SK-N-SH treated with all-trans-retinoic acid at 6 μM for 48 hours (cell line): ENCODE measurements at places on chromosomes 2 and 18.

DNA sequence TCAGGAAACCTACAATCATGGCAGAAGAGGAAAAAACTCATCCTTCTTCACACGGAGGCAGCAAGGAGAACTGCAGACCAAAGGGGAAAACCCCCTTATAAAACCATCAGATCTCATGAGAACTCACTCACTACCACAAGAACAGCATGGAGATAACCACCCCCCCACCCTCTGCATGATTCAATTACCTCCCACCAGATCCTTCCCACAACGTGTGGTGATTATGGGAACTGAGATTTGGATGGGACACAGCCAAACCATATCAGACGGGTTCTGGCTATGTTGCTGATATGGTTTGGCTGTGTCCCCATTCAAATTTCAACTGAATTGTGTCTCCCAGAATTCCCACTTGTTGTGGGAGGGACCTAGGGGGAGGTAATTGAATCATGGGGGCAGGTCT is 28.7 kb upstream of the CCDC150 start:
- no peak for ATAC-seq

DNA sequence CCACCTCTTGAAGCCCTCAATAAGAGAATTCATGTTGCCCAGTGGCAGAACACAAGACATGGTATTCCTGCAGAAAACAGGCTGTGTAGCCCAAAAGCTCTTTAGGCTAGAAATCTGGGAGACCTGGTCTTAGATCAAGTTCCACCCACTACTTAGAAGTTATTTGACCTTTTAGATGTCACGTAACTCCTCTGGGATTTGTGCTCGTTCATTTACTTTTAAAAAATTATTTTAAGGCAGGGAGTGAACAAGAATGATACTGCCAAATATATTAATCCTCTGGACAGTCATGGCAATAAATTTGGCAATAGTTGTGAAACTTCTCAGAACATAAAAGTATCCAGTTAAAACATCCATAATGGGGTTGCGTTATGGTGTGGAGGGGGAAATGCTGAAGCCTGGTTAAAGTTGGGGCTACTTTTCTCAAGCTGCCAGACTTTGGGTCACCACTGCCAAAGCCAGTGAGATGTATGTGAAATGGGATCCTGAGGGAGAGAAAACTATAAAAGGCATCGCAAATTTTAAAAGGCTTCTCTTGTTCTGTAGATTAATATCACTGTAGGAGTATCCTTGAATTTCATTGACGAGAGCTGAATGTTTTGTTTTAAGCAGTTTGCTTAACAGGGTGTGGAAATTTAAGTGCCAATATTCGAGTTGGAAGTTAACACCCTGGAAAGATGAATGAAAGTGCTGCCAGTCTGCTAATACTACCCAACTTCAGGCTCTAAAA is 15.8 kb downstream of the DAPL1 start:
- no peak for ATAC-seq

- no peak for ATAC-seq
These were observed 126.6 kb upstream of the KCNH7 start for GRCh38 chr2:162965191-162965590.

- ATAC-seq: no peak
These were observed 369.4 kb upstream of the GCFC2 start for GRCh38 chr2:76080154-76080553.
